Esophagus muscularis mucosa (tissue), 4 donors: ENCODE measurements at places on chromosomes 11 and 22.

DNA sequence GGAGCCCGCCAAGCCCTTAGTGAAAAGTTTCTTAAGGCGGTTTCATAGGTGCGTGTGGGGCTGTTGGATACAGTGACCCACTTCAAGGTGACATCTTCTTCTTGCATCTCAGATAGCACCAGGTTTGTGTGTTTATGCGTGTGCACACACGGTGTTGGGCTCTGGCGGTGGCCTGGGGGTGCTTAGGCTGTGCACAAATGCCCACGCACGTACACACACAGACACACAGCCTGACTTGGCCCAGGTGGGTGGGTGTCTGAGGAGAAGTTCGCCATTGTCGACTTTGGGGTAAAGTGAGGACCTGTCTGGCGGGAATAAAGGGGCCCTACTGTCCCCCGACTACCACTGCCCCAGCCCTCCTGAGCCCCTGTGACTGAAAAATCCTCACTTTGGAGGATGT is 103.8 kb downstream of the KCNQ1 start:
- no peak for DNase-seq

- no peak for DNase-seq
Observed at GRCh38 chr11:80241766-80242165, 800.9 kb upstream of the TENM4 start.

DNA sequence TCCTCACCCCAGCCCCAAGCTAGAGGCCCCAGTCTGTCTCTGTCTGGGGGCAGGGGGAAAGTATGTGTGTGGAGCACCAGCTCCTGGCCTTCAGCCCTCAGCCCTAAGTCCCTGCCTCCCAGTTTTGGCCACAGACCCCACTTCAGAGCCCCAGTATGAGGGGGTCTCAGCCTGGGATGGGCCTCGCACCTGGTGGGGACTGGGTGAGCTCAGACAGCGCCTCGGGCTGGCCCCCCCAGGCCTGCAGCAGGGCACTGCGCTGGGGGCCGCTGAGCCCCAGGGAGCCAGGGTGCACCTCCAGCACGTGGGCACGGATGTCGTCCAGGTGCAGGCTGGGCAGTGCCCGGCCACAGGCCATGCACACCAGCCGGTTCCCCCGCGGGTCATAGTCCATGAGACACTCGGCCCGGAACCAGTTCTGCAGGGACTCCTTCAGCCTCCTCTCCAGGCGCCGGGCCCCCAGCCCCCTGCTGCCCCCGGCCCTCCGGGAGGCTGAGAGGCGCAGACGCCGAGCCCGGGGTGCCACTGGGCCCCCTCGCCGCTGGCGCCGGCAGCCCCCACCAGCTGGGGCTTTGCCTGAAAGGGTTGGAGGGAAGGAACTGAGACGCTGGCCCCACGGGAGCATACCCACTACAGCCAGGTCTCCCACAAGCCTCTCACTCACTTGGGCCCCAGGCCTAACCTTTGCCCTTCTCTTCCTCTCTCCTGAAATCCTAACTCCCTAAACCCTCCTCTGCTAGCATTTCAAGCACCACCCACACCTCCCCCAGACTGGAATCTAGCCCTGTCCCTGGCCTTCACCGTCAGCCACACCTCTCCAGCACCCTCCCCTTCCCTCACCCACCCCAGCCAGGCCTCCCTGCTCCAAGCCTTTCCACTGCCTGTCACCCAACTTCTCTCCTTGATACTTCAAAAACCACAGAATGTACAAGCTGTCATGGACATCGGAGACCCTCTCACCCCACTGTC is 3.6 kb downstream of the ZFTA start:
- no peak for DNase-seq

GRCh38 chr11:8314916-8315315 is 51.2 kb upstream of the LMO1 start:
- DNase-seq: no peak

DNA sequence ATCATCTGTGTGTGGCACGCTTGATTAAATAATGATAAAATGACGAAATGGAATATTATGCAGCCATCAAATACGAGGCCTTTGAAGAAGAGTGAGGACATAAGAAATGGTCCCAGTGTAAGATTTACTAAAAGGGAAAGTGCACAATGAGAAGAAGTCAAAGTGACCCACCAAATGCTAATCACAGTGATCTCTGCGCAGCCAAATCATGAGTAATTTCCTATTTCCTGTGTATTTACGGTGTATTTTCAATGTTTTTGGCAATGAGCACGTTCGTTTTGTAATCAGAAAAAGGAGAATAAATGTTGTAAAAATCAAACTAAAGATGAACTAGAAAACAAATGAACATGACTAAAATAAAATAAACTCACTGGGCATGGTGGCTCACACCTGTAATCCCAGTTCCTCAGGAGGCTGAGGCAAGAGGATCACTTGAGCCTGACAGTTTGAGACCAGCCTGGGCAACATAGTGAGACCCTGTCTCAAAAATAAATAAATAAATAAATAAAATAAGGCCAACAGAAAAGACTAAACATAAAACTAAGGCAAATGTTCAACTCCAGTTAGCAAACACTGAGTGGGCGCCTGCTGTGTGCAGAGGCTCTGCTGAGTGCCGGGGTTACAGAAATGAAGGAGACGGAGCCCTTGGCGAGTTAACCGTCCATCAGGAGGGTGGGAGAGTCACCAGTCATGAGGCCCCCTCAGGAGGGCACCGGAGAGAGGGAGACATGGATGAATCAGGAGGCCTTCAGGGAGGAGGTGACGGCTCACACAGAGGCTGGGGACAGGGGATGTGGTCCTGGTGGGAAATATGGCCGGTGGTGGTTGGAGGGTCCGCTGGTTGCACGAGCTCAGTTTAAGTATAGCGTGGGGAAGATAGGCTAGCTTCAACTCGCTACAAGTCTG is 26.0 kb upstream of the CBX7 start:
- no peak for DNase-seq

DNA sequence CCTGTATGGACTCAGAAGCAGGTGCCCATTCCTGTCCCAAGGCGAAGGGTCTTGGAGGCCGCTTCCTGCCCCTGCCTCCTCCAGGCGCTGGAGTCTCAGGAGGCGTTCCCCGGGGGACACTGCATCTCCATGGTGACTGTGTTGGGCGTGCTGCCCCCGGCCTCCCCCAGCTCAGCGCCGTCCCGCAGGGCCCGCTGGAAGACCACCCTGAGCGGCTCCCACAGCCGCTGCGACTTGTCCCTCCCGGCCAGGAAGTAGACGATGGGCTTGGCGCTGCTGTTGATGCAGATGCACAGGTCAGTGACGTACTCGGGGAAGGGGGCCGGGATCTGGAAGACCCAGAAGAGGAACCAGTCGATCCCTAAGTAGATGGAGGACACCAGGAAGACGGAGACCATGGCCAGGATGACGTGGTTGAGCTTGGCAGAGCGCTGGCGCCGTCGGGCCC is 7.8 kb downstream of the MRGPRF start:
- DNase-seq: no peak

DNA sequence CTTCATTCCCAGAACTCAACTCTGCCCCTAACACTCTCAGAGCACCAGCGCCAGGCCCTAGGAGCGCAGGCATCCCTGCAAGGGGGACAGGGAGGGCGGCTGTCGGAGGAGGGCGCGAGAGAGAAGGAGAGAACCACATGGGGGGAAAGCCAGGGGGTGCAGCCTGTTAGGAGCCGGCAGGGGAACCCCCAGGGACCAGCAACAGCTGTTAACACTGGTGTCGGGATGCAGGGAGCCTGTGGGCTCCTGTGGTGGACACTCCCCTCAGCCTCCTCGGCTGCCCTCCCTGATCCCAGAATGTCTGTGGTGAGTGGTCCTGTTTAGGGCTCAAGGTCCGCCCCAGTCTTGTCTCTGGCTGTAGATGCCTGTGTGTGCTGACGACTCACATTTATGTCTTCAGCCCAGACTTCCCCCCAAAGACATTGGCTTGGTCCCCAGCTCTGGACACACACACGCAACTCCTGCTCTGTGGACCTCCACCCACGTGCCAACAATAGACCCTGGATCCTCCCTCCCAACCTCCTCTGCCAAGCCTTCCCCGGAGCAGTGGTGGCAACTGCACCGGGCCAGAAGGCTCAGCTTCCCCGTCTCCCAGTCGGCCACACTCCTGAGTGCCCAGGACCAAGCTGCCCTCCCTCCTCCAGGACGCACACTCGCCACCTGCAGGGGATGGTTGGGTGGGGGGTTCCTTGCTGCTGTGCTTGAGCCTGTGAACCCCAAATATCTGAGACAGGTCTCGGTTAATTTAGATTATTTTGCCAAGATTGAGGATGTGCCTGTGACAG is 817 bp upstream of the IFITM5 start:
- no peak for DNase-seq

- DNase-seq: no peak
Observed at GRCh38 chr22:31122532-31123291, at the start of gene INPP5J. Gene INPP5J (plus strand): TSS chr22:31122966. CDS start chr22:31123015, 49 bp downstream.

- DNase-seq: no peak
Observed at GRCh38 chr11:2713094-2713493, 13.3 kb upstream of the KCNQ1OT1 start.

DNA sequence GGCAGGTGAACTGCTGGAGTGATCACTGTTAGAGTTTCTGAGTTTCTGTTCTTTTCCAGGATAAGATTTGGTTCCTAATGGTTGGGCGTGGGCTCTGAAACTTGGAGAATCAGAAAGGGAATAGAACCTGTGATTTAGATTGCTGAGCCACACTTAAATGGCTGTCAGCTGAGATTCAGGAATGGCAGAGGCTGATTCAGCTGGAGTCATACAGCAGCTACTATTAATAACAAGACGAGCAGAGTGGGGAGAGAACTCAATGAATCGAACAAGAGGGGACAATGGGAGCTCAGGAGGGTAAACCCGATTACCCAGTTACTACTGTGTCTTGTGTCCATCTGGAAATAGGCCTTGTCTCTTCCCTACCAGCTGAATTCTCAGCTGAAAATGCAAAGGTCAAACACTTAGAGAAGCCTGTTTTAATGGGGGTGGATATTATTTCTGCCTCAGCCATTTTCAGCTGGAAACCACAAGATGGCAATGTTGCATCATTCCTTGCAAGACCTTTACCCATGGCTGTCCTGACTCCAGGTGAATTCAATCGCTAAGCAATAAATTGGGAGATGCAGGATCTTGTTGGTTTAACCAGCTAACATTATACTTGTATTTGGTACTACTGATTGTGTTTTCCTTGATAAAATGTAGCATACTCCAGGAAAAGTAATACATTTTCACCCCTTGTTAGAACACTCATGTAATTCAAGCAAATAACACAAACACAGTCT is 104.5 kb upstream of the RAG2 start:
- no peak for DNase-seq

DNA sequence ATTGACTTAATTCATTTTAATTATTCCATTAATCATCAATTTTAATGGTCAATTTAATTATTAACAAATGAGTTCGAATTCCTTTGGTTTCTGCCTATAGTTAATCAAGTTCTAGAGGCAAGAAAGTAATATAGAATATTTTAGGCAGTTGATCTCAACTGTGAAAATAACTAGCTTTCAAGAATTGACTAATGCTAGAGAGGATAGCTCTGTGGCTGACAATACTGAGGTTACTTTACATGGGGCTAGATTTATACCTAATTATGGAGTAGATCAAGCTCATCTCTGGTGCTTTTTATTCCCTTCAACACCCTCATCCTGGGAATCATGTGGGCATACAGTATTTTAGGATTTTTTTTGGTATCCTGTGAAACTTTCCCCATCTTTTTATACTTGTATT is 259.4 kb downstream of the GRM5 start:
- DNase-seq: no peak

DNA sequence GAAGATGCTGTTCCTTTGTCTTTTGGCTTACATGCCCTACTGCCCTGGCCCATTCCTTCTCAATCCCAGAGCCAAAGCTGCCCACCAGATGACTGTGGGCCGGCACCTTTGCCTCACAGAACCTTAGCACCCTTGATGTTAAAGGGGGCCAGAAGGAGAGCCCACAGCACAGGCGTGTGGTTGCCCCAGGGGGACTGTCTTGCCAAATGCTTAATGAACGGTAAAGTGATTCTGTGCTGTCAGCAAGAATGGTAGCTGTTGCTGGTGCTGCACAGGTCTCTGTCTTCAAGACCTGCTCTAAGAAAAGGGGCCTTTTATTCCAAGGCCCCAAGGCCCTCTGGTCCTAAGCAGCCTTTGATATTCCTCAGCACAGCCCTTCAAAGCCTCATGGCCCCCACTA is 113.3 kb downstream of the MORC2 start:
- DNase-seq: no peak

GRCh38 chr11:15446315-15446714 is 331.6 kb downstream of the INSC start:
- DNase-seq: no peak

GRCh38 chr22:27937453-27937852 is 18.4 kb upstream of the PITPNB start:
- no peak for DNase-seq

- DNase-seq: no peak
Observed at GRCh38 chr22:40273319-40273718, 73.0 kb upstream of the ADSL start.

DNA sequence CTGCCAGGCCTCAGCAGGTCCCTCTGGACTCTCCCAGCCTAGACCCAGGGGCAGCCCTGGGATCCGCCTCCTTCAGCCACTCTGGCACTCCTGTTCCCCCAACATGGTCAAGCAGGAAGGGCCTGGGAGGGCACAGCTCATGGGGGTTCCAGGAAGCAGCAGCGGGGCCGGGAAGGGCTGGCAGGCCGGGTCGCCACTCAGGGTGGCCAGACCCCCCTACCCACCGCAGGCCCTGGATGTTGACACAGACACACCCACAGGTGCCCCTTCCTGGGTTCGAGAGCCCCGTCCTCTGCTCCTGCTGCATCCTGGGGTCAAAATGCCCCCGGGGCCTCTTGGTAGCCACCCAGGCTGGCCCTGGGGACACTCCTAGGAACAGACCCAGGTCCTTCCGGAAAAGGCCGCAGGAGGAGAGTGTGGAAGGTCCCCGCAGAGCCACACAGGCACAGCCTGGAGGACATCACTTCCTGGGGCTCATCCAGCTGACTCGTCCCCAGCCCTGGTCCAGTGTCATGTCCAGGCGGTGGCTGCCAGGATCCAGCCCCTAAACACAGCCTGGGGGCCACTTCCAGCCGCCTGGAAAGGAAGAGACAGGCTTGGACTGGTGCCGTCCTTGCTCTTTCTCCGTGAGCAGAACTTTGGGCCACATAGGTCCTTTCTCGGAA is 6.8 kb upstream of the PIM3 start:
- no peak for DNase-seq

DNA sequence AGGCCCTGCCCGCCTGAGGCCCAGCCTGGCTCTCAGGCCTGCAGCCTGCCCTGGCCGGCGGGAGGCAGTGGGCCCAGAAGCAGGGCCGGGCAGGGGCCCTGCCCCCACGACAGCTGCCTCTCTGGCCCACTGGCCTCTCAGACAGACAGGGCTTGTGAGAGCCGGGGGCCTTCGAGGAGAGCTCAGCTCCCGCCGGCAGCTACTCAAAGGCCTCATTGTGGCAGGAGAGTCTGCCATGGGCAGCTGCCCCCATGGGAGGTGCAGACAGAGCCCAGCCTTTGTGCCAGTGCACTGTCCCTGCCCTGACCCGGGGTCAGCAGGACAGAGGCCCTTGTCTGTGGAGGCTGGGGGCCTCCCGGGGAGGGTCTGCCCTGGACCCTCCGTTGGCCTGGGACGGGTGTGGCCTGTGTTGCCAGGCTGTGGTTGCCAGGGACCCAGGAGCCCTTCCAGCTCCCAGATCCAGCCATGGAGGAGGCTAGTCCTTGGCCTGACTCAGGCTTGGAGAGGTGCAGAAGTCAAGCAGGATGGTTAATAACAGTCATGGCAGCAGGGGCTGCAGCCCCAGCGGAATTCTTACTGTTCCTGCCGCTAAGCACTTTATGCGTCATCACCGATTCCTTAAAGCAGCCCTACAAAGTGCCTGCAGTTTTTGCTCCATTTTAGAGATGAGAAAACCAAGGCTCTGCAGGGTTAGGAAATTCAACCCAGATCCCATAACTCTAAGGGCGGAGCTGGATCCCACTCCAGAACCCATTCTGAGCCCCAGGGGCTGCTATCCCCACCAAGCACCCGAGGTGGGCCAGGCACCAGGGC is 12.5 kb downstream of the FLRT1 start:
- no peak for DNase-seq
